H7 (cell line): ENCODE measurements at places on chromosomes 3 and 15.

GRCh38 chr3:12518261-12519028 is 26.9 kb downstream of the MKRN2OS start:
- DNase-seq: peak; percentile 30

DNA sequence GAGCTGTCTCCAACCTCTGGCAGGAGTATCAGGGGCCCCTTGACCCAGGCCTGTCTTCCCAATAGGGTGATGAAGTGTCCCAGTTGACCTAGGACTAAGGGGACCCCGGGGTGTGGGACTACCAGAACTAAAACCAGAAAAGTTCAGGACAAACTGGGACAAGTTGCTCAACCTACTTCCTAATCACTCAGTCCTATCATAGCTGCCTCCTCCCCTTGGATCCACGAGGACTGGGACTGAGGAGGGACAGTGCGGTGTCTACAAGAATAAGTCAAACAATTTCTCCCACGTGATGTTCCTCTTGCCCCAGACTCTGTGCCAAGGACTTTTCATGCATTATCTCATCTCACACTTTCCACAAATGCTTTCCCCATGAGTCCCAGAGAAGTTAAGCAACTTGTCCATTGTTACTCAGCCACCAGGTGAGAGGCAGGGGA is 49.4 kb upstream of the SLCO2A1 start:
- DNase-seq: no peak

GRCh38 chr3:63442918-63443317 is 164.8 kb downstream of the SYNPR start:
- DNase-seq: no peak

GRCh38 chr3:120470870-120471269 is 20.1 kb upstream of the FSTL1 start:
- no peak for DNase-seq

- no peak for DNase-seq
Observed at GRCh38 chr15:57566834-57567233, 24.9 kb upstream of the MYZAP start.
